NCI-H1694 treated with DMSO at 0.1 percent for 48 hours (cell line): ENCODE measurements at places on chromosomes 13 and 19.

- no peak for DNase-seq
Observed at GRCh38 chr19:44548736-44549135, 19.3 kb upstream of the CEACAM20 start.

- DNase-seq: no peak
Observed at GRCh38 chr13:24066405-24067295, 93.9 kb upstream of the SPATA13 start.

DNA sequence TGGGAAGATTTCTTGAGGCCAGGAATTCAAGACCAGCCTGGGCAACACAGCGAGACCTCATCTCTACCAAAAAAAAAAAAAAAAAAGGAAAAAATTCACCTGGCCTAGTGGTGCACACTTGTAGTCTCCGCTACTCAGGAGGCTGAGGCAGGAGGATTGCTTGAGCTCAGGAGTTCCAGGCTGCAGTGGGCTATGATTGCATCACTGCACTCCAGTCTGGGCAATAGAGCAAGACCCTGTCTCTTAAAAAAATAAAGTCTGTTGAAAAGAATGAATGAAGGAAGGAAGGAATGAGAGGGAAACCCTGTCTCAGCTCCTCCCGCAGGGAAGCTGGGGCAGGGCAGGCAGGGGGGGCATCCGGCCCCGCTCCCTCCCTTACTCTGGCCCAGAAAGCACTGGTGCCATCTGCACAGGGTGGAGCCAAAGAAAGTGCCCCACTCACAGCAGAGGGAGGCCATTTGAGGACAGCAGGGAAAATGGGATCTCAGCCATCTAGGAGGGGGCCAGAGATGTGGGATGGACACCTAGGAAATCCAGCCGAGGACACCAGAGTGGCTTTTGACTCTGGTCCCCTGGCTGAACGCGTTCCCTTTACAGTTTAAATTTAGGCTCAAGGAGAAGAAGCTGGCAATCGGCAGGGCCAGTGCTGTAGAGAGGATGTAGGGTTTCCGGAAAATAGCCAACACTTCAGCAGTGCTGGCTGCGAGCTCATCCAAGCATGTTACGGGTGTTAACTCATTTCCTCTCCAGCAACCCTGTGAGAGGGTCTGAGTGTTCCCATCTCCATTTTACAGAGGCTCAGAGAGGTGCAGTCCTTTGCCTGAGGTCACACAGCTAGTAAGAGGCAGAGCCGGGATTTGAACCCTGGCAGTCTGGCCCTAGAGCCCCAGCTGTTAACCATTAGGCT is 3.6 kb upstream of the HPN start:
- DNase-seq: peak; percentile 91

DNA sequence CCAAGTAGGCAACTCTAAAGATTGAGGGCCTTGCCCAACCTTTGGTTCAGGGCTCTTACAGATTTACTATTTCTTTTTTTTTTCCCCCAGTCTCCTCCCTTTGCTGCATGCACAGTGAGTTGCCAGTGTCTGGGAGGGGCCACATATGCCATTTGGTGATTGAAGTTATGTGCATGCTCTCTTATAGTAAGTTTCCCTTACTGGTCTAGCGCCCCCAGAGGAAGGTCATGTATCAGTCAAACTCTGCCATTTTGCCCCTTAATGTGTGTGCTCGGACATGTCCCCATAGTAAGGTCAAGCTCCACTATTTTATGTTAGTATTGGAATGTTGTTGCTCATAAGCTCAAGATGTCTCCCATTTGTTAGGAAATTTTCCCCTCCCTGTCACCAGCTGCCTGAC is 1138.0 kb upstream of the SLC10A2 start:
- DNase-seq: no peak

DNA sequence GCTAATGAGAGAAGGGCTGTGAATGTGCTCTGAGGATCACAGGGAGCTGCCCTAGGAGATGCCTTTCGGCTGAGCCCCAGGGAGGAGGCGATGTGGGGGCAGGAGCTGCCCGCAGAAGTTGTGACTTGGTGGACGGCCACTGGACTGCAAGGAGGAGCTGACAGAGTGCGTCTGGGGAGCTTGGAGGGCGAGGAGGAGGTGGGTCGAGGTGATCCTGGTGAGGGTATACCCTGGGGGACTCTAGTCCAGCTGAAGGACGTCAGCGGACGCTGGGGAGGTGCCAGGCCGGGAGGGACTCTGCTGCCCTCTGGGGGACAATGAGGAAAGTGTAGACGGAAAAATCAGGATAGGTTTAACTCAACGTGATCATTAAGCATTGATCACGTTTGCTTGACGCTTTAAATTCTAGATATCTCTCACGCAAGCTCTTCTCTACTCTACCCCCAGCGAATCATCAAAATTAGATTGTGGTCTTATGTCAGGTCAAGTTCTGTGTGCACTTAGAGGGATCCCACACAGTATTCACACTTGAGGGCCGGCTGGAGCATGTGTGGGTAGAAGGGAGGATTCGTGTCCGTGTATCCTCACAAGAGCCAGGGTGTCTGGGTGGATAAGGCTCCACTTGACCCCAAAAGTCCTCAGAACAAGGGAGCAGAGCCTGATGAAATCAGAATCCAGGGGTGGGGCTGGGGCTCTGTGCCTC is 3.3 kb upstream of the CEACAM7 start:
- DNase-seq: no peak

DNA sequence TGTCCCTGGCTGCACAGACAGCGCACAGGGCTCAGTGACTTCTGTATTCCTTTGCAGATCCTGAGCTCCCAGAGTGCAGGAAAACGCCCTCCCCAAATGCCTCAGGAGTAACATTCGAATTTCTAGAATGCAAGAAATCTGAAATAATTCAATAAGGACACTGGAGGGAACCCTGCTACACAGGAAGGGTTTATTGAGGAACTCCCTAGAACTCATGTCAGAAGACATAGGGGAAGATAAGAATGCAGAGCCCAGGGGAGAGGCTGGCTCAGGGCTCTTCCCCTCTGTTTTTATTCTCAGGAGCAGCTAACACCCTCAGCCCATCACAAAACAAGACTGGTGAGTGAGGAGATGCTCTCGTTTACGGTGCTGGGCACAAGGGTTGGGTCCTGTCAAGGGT is 6.8 kb downstream of the LILRA1 start:
- no peak for DNase-seq

DNA sequence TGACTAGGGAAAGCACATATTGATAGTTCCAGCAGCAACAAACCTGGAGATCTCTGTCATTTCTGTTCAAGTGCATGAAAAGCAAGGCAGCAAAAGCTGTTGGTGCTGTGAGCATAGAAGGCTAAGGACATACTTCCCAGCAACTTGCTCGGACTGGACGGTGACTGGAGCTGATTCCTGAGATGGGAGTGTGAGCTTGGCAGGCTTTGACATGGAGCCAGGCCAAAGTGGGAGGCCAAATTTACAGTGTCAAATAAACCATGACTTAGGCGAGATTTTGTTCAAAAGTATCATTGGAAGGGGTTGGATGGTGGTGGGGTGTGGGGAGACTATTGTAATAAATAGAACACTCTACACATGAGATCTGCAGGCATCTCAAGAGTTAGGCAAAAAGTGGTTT is 5.9 kb upstream of the ARGLU1 start:
- DNase-seq: no peak

DNA sequence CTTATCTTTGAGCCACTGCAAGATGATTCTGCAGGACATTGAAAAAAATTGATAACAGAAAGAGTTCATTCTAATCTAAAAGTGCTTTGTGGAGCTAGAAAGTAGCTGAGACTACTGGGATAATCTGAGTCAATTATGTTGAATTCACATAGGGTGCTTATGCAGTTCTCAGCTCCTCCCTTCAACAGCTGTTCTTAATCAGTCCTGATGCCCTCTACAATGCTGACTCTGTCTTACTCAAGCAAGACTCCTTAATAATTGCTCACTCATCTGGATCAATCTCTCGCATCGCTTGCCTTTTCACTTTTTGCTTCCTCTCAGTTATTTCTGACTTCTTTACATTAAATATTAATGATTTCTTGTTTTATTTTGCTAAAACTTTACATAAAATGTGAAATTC is 182.1 kb downstream of the PCDH17 start:
- DNase-seq: no peak

DNA sequence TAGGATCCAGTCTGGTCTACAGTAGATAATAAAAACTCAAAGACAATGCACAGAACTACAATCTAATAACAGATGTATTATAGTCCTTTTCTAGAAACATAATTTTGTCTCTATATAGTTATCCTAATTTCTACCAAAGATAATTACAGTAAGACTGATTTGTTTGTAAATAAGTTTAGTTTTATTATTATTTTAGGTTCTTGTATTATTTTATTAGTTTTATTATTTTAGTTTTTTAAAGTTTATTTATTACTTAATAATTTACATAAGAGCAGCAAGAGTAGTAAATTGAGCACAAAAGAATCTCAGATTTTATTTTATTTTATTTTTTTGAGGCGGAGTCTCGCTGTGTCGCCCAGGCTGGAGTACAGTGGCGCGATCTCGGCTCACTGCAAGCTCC is 22.3 kb upstream of the ZNF227 start:
- no peak for DNase-seq

DNA sequence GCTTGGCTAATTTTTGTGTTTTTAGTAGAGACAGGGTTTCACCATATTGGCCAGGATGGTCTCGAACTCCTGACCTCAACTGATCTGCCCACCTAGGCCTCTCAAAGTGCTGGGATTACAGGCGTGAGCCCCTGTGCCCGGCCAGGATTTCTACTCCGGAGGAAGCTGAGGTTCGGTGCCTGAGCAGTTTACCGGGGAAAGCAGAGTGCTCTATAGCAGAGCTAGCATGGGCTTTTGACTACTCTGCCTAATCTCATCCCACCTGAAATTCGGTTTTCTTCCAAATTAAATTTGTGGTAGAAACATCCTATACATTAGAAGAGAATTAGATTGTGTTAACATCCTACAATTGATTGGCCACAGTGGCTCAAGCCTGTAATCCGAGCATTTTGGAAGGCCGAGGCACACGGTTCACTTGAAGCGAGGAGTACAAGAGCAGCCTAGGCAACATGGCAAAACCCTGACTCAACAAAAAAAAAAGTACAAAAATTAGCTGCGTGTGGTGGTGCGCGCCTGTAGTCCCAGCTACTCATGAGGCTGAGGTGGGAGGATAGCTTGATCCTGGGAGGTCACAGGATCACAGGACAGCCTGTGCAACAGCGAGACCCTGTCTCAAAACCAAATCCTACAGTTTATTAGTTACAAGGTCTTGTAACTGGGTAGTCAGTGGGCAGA is 1.6 kb downstream of the RPL13A start:
- no peak for DNase-seq

DNA sequence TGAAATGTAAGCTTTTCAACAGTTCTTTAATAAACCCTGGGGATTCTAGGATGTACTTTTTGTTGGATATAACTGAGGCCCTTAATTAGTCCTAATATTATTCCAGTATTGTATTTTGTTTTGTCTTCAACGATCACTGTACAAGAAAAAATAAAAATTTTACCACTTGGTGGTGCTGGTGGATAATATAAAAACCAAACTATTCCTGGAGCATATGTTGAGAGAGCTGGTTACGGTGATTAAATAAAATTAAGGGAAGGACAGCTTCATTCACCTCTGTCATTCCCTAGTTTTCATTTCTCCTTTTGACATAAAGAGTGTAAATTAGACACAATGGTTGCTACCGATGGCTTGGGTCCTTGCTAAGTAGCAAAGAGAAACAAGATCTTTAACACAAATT is 598.6 kb upstream of the PCDH20 start:
- DNase-seq: peak; percentile 19

- no peak for DNase-seq
Observed at GRCh38 chr19:51146751-51147150, 4.7 kb downstream of the SIGLEC7 start.

GRCh38 chr13:100059827-100060226 is 29.1 kb upstream of the PCCA start:
- DNase-seq: no peak

GRCh38 chr19:32041681-32042292 is 303.6 kb upstream of the ZNF507 start:
- peak; percentile 12 for DNase-seq

- no peak for DNase-seq
Observed at GRCh38 chr13:97122381-97122996, 99.6 kb upstream of the MBNL2 start.

- DNase-seq: no peak
Observed at GRCh38 chr13:110187641-110188161, 119.3 kb downstream of the COL4A1 start.

DNA sequence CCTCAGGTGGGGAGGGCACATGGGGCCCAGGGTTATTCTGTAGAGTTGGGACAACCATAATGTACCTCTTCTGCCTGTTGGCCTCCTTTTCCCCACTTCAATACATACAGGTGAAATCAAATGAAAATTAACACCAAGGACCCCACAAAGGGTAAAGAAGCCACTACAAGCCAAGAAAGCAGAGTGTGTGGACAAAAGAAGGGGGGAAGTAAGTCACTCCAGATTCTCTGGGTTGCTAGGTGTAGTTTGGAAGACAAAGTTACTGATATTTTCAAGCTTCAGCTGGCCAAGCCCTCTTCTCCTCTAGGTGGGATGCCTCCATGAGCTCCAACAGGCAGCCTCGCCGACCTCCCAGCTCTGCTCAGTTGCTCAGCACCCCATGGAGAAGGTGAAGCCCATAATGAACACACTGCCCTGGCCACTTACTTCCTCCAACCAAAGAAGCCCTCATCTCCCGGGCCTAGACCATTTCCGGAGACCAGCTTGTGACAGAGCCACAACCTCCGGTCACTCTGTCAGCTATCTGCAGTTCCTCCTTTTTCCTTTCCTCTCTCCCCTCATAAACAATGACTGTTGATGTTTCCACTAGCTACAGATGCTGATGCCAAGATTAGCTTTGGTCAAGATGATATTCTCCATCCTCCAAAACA is 66.8 kb upstream of the MED4 start:
- no peak for DNase-seq

DNA sequence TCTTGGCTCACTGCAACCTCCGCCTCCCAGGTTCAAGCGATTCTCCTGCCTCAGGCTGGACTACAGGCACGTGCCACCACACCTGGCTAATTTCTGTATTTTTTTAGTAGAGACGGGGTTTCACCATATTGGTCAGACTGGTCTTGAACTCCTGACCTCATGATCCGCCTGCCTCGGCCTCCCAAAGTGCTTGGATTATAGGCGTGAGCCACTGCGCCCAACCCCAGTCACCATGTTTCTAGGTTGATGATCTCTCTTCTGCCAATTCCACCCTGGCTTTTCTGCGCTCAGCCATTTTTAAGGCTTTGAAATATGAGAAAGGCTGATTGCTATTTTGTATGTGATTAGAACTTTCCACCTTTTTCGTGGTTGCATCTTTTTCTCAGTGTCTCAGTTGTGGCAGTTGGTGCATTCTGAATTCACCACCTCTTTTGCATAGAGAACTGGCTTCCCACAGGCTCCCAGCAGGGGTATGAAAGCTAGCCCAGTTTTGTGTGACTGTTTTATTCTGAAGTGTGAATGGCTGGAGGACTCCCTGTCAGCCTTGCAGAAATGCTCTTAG is 15.5 kb downstream of the CEACAM1 start:
- no peak for DNase-seq

GRCh38 chr13:50227361-50227760 is 212.1 kb downstream of the KCNRG start:
- no peak for DNase-seq

- DNase-seq: no peak
Observed at GRCh38 chr19:33388231-33388724, 14.8 kb downstream of the CEBPG start.

DNA sequence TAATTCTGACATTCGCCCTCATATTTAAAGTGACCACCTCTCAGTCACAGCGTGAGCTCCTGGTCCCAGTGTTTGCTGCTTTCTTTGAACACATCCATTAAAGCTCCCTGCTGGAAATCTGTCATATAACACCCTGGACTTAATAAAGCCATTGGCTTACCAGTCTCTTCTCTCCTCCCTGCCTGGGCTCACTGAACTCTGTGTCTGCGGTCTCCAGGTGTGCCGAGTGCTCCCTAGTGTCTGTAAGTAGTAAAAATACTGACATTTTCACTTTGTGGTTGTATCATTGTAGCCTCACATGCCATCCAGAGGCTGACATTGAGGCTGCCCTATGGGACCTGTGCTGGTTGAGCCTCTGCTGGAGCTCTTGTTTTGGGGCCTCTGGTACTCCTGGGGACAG is 2.6 kb upstream of the PSG11 start:
- DNase-seq: no peak
